CD4-positive, alpha-beta memory T cell (primary cell): ENCODE measurements at places on chromosomes 5 and 9.

- no peak for DNase-seq
Observed at GRCh38 chr9:81069923-81070322, 619.4 kb downstream of the TLE1 start.

DNA sequence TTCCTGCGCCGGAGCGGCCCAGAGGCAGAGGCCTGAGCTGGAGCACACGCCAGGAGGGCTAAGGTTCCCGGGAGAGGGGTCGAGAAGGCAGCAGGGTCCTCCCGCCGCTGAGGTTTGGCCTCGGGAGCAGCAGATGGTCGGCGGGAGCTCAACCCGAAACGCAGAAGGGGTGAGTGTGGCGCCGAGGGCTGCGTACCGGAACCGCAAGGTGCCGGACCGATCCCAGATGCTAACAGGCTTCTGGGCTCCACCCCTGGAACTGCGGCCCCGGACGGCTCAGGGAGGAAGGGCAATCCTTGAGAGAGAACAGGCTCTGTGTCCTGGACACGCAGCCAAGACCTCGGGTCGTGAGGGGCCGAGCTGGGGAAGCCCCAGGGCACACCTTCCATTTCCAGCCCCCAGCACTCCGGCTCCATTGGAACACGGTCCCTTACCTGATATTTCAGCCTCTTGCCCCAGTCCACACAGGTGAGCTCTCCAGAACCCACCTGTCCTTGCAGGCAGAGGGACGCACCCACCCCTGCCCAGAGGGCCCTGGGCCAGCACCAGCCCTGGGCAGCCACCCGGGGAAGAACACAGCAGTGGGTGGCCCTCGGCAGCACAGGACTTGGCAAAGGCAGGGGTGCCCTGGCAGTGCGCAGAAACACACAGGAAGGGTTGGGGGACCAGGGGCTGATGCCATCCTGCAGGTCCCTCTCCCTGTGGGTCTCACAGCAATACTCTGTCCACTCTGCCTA, 1.4 kb downstream of the LHX3 start:
- no peak for DNase-seq

DNA sequence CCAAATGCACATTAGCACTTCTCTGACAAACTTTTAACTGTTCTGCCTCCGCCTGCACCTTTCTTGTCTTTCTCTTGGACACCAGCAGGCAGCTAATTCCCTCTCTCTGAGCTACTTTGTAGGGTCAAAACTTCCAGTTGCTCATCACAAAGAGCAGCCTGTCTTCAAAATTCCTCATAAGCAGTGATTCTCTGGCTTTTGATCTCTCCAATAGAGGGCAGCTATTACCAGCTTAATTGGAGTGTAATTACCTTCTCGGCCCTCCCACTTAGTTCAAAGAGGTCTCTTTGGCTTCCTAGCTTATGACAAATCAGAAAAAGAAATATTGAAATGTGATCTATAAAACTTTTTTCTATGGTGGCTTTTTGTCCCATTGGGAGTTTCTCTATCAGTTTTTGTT, 43.6 kb upstream of the RAD23B start:
- DNase-seq = no peak

DNA sequence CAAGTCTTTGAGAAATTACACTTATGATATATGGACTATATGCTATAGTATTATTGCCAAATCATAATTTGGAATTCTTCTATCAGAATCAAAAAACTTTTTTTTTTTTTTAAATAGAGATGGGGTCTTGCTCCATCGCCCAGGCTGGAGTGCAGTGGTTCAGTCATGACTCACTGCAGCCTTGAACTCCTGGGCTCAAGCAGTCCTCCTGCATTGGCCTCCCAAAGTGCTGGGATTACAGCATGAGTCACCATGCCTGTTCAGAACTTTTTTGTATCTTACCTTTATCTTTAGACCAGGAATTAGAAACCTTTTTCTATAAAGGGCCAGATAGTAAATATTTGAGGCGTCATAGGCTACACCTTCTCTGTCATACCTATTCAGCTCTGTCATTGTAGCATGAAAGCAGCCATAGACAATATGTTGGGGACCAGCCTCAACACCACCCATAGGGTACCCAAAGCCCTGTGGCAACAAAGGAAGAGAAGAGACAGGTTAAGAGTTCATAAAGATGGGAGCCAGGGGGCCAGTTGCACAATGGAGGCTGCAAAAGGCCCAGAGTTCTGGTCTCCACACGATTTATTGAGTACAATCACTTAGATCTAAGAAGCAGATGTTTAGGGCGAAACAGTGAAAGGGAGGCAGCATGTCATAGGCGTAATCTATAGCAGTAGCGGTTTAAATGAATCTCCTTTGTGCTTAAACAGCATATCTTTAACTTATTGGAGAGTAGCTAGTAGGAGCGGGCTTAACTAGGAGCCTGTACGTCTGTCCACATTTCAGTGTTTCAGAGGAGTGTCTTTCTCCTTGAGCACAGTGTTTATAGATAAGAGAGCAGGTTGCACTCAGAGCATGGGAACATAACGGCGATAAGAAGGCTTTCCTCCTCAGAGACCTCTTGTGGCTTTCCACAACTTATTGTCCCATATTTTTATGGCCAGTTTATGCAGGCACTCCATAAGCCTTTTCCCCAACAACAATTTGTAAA, 12.5 kb downstream of the ECM2 start:
- no peak for DNase-seq

DNA sequence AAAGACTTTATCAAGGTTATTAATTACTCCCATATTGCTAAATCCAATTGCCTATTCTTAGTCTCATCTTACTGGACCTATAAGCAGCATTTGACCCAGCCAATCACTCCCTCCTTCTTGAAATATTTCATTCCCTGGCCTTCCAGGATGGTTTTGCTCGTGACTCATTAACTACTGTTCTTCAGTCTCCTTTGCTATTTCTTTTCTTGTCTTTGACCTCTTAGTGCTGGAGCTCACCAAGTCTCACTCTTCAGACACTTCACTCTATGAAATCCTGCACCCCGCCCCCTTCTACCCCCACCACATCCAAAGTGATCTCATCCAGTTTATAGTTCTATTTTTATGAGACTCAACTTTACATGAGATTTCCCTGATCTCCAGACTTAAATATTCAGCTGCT, 803.1 kb upstream of the WWC1 start:
- DNase-seq = no peak

DNA sequence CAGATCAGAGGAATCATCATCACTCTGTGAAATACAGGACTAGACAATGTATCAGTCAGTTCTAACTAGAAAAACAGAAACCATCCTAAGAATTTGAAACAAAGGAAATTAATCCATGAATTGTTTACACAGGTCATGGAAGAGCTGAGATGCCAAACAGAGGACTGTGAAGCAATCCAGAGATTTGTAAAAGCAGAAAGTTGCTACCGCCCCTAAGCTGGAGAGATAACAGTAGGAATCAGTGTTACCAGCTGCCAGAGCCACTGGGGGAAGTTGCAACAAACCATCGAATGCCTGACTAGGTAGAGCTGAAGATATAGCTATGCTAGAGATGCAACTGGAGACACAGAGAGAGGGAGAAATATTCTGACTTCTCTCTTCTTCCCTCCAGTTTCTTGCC, 10.4 kb upstream of the MIER3 start:
- no peak for DNase-seq

DNA sequence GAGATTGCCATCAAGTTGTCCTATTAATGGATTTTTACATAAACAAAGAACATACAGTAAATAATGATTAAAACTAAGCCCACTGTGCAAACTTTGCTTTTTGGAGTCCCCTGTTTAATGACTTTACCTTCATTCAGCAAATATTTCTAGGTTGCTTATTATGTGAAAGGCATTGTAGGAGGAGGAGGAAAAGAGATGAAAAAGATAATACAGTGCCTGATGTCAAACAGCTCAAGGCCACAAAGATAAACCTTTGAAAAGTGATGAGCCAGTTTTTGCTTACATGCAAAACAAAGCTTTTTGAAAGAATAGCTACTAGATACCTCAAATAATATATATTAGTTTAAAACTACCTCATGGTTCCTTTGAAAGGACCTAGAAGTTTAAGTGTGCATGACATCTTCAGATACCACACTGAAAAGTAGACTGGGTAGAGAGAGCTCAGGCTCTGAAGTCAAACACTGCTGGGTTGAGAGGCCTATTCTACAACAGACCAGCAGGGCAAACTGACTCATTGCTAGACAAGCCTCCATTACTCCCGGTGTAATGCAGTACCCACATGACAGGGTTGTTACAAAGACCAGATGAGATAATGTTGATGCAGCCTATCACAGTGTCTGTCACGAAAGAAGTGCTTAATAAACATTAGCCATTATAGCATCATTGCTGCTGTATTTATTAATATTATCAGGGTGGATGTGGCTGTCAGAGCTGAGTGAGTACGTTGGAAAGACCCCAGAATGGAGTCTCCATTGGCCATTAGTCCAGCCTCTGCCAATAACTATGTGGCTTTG, 11.8 kb downstream of the DEPDC1B start:
- no peak for DNase-seq

DNA sequence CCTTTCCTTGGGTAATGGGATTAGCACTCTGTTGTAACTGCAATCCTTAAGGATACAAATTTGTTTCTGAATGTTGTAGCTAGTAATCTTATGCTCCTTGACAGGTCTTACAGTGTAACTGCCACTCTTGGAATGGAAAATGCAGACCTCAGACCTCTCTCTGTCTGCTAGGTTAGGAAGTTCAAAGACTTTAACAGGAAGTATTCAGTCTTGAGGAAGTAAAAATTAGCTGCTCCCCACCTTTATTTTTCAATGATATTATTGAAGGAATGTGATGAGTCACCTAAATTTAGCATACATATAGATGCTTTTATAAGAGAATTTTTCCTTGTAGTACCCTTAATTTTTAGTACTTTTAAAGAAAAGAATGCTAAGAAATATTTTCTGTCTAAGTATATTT, 71.5 kb downstream of the PAM start:
- no peak for DNase-seq

DNA sequence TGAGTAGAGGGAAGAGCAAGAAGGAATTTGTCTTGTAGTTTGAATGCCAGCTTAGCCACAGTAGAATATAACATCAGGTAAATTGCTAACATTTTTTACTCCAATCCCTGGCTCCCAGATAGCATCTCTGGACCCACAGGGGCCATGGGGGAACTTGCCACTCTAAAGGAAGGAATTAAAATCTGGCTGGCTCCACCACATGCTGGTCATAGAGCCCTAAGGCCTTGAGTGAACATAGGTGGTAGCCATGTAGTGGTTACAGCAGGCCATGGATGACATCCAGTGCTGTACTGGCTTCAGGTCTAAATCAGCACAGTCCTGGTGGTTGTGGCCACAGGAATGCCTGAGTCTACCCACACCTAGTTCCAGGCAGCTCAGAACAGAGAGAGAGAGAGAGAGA, 109.9 kb upstream of the RGMB start:
- DNase-seq = no peak

GRCh38 chr5:143511736-143512135, 108.2 kb upstream of the NR3C1 start:
- DNase-seq = no peak

DNA sequence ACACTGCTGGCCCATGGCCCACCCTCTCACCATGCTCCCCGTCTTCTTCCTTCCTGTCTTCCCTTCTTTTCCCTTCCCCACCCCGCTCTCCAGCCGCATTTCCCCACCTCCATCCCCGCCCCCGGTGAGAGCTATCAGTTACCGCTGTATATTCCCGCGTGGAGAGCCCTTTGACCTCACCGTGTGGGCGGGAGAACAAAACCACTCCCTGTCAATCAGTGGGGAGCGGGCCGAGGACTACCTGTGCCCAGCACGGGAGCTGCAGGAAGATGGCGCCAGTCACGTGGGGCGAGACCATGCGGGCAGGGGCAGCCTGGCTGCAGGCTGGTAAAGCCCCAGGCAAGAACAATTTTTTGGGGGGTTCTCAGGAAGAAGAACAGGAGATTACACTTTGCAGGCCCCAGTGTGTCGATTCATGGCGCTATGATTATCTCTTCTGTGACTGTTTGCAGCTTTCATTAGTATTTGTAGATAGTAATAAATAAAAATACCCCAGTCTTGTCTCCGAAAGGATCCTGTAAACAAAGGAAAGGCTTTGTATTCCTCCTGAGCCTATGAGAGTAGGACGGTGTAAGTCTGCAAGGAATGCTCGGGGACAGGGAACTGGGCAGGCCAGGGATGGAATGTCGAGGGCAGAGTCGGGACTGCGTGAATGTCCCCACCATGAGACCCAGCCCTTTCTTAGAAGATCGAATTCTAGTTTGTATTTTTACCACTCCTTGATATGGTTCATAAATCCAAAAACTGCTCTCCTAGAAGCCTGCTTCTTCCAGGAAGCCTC, 14.8 kb upstream of the DMRT1 start:
- no peak for DNase-seq

- no peak for DNase-seq
Observed at GRCh38 chr9:71987471-71988371, 72.7 kb downstream of the C9orf57 start.

DNA sequence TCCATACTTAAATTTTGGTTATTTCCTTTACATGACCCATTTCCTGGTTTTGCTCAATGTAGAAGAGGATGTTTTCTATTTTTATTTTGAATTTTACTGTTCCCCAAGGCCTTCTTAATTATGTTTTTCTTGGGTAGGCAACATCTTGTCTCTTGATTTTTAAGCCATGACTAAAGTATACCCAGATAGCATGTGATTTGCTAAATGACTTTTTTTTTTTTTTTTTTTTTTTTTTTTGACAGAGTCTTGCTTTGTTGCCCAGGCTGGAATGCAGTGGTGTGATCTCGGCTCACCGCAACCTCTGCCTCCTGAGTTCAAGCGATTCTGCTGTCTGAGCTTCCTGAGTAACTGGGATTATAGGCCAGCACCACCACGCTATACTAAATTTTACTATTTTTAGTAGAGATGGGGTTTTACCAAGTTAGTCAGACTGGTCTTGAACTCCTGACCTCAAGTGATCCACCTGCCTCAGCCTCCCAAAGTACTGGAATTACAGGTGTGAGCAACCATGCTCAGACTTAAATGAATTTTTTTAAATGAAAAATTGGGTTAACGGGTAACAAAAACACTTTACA, 198.6 kb upstream of the DAB2 start:
- DNase-seq = no peak

- DNase-seq = no peak
Observed at GRCh38 chr9:107471552-107471951, 18.0 kb downstream of the KLF4 start.

GRCh38 chr9:136119061-136119882, 597 bp upstream of the TMEM250 start:
- DNase-seq = no peak

DNA sequence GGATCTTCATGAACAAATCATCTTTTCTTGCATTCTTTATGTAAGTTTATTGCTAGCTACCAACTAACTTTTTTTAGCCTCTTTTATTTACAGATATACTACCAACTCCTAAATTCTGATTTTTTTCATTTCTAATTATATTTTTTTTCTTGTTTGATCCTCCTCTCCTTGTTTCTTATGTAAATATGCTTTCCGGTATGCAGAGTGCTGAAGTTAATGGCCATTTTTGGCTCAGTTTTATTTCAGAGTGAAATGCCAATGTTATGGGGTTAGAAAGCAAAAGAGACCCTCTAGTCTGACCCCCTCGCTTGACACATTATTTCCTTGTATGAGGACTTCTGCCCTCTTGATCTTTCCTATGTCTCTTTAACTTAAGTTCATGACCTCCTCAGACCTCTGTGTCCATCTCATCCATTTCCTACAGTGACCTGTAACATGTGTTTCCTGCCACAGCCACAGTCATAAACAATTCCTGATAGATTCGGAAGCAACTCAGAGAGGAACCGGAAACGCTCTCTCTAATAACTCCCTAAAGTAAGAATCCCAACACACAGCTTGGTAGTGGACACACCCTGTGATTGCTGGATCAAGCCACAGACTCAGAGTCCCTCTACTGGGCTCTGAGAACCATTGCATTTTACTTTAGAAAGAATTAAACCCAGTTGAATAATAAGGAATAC, 42.9 kb upstream of the AFAP1L1 start:
- DNase-seq = no peak

GRCh38 chr5:96611946-96612345, 50.2 kb upstream of the CAST start:
- DNase-seq = no peak
